Testis (tissue), 5 donors: ENCODE measurements at places on chromosomes 7 and 10. TPM values are rescaled to one million over a fixed set of nuclear protein-coding genes. Genes with fewer than 3 reads are reported as not detected.
A peak's percentile ranks its signal among the peaks of the same experiment; 100 is the strongest.

- no peak for DNase-seq
- H3K4me3 ChIP-seq = no peak overlapping the region
- H3K4me1 ChIP-seq = peaks cover 13% of the 10 kb centered on the region
- no peak overlapping the region for H3K27ac ChIP-seq
These were observed 37.2 kb downstream of the CALML3 start for GRCh38 chr10:5561704-5562645.

Gene ALOX5
- total RNA-seq = 18.5 TPM

Gene HOXA13
- total RNA-seq = not detected

GRCh38 chr7:132351954-132352499 lies 224.2 kb downstream of the PLXNA4 start:
- DNase-seq = no peak
- no peaks in the 10 kb centered on the region for H3K36me3 ChIP-seq
- H3K27me3 ChIP-seq = no peaks in the 10 kb centered on the region

Gene C7orf33
- 0.19 TPM for total RNA-seq

GRCh38 chr10:69636273-69636575 lies 6.2 kb downstream of the FAM241B start:
- no peaks in the 10 kb centered on the region for H3K4me1 ChIP-seq
- no peaks in the 10 kb centered on the region for H3K27me3 ChIP-seq
- no peak overlapping the region for H3K27ac ChIP-seq
- H3K4me3 ChIP-seq = no peak overlapping the region

DNA sequence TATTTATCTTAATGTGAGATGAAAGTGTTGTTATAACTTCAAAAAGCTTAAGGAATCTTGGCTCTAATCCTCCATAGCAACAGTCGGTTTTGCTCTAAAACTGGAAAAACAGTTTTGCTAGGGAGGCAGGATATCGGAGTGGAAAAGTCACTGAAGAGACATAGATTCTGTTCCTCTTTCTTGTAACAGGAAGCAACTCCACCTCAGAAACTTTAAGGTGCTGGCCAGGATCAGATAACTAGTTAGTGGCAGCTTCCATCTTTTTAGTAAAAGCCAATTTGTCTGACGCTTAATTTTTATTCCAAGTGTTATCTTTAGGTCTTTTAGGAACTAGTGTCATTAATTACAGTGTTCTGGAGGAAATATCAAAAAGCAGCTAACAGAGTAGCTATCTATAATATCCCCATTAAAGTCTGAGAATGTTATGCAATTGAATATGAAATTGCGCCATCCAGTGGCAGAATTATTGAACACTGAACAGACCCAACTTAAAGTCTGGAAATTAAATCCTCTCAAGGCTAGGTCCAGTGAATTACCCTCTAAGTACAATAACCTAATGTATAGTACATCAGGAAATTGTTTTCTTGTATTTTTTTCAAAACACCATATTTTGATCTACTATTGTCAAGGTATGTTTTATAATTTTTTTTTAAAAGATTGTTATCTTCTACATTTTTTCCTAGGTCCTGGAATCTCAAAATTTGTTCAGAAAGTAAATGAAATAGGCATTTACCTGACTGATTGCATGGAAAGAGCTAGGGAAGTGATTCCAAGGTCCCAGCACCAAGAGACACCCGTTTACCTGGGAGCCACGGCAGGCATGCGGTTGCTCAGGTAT lies 65.9 kb upstream of the CC2D2B start:
- H3K4me1 ChIP-seq = no peaks in the 10 kb centered on the region
- peak overlapping the region; percentile 42 for H3K27ac ChIP-seq
- H3K4me3 ChIP-seq = no peak overlapping the region
- no peaks in the 10 kb centered on the region for H3K36me3 ChIP-seq
- peak; percentile 71 for DNase-seq
- no peaks in the 10 kb centered on the region for H3K27me3 ChIP-seq

DNA sequence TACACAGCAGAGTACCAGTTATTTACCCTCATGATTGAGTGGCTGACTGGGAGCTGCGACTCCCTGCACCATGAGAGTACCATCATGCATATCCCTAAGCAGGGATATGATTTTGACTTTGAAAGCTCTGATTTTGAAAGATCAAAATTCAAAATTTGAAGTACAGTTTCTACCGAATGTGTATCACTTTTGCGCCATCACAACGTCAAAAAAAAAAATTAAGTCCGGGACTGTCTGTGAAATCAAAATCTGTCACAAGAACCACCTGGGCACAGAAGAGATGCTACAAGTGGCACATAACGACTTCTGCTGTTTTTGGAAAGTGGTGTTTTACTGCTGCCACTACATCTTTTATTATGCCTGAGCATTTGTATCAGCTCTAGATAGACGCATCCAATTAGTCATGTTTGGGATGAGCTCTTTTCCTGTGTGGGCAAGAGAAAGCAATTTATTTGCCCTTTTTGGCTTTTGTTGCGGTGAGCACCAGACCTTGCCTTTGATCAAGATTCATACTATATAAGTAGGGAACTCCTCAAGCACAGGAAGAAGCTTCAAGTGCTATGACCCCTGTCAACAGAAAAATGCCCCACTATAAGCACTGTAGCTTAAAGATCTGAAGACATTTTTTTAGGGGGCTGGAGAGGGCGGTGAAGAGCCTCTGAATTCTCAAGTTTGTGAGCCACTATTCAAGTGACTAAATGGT lies 10.7 kb downstream of the MTPN start:
- H3K36me3 ChIP-seq = no peaks in the 10 kb centered on the region
- DNase-seq = no peak
- no peaks in the 10 kb centered on the region for H3K4me1 ChIP-seq
- no peak overlapping the region for H3K27ac ChIP-seq

DNA sequence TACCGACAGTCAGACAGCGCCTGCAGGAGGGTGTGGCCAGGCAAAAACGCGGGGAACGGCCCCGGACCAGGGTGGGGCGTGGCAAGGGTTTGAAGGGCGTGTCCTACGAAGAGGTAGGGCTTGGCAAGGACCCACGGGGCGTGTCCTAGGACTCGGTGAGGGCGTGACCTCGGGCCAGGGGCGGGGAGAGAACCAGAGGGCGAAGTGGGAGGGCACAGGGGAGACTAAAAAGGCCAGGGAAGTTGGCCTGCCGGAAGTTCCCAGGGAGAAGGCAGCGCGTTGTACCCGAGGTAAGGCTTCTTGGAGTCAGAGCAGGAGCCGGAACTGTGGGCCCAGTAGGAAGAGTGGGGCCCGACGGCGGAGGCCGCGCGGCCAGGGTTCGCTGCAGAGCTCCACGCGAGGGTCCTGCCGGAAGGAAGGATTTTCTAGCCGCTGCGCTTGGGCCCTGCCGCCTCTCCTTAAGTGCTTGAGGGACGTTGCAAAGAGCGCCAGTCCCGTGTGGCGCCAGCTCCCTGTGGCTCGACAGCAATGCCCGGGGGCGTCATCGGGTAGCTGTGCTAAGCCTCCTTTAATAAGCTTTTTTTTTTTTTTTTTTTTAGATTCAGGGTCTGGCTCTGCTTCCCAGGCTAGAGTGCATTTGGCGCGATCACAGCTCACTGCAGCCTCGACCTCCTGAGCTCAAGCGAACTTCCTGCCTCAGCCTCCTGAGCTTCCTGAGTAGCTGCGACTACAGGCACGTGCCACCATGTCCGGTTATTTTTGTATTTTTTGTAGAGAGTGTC lies at the start of gene PTER:
PTER (plus strand) TSS at position 253 of the 782 bp plus-strand sequence. CDS start 47,375 bp downstream, outside the sequence.
- H3K4me1 ChIP-seq = peaks cover 4% of the 10 kb centered on the region
- peak; percentile 96 for DNase-seq
- H3K4me3 ChIP-seq = peak within 1 kb of the TSS; percentile 58
- no peaks in the 10 kb centered on the region for H3K27me3 ChIP-seq

Gene TSPAN33
- total RNA-seq = 35.7 TPM

GRCh38 chr7:102146122-102146521 lies 140.5 kb upstream of the SH2B2 start:
- no peaks in the 10 kb centered on the region for H3K27me3 ChIP-seq
- no peak overlapping the region for H3K4me3 ChIP-seq
- H3K4me1 ChIP-seq = peaks cover 5% of the 10 kb centered on the region
- H3K36me3 ChIP-seq = no peaks in the 10 kb centered on the region
- DNase-seq = no peak

GRCh38 chr7:112136271-112137008 lies 69.8 kb downstream of the DOCK4 start:
- H3K4me3 ChIP-seq = no peak overlapping the region
- H3K27me3 ChIP-seq = no peaks in the 10 kb centered on the region
- peaks cover 12% of the 10 kb centered on the region for H3K4me1 ChIP-seq

- H3K36me3 ChIP-seq = no peaks in the 10 kb centered on the region
- no peak for DNase-seq
- no peak overlapping the region for H3K4me3 ChIP-seq
These were observed 216.6 kb downstream of the ZMYND11 start for GRCh38 chr10:351770-352334.

DNA sequence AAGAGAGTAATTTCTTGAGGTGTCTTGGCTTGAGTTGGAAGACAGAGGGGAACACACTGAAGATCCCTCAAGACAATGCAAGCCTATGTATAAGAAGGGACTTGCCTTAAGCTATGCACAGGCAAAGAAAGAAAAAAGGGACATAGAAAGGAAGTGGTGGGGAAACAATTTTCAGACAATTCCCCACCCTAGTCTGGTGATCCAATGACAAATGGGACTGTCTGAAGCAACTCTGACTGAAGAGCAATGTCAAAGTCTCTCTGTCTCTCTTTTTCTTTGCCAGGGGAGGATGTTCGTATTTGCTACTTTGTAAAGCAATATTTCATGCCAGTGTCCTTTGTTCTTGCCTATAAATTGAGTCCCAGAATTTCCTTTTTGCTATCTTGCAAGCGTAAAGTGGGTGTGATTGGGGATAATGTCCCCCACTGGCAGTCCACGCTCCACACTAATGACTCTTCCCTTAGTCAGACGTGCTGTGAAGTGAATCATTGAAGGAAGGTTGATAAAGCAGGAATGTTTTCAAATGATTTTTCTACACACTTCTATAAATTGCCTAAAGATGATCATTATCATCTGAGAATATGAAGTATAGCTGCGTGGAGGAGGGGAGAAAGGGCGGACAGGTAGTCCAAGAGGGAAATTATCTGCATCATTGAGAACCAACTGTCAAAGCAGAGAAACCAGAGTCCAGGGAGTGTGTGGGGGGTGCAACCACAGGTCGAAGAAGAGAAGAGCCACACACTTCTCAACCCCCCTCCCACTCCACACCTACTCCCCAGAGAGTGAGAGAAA lies 243.8 kb upstream of the ETV1 start:
- no peaks in the 10 kb centered on the region for H3K27me3 ChIP-seq
- no peaks in the 10 kb centered on the region for H3K36me3 ChIP-seq
- no peaks in the 10 kb centered on the region for H3K4me1 ChIP-seq
- DNase-seq = no peak
- no peak overlapping the region for H3K27ac ChIP-seq

DNA sequence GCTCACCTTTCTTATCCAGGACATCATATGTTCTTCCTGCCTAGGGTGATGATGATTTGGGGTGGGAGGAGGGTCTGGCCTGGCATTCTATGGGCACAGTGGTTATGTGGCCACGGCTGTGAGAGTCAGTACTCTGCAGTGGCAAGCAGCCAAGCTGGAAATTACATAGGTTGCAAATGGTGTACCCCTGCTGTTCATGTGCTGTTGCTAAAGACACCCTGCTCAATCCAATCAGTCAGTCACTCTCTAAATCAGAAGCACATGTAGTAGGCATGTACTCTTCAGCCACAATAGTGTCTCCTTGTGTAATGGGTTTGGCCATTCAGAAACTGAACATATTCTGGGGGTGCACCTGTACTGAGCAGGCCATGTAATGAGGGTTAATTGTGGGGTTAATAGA lies 449.1 kb upstream of the ANKRD30A start:
- H3K4me1 ChIP-seq = no peaks in the 10 kb centered on the region
- H3K4me3 ChIP-seq = no peak overlapping the region
- H3K36me3 ChIP-seq = no peaks in the 10 kb centered on the region
- no peak for DNase-seq

DNA sequence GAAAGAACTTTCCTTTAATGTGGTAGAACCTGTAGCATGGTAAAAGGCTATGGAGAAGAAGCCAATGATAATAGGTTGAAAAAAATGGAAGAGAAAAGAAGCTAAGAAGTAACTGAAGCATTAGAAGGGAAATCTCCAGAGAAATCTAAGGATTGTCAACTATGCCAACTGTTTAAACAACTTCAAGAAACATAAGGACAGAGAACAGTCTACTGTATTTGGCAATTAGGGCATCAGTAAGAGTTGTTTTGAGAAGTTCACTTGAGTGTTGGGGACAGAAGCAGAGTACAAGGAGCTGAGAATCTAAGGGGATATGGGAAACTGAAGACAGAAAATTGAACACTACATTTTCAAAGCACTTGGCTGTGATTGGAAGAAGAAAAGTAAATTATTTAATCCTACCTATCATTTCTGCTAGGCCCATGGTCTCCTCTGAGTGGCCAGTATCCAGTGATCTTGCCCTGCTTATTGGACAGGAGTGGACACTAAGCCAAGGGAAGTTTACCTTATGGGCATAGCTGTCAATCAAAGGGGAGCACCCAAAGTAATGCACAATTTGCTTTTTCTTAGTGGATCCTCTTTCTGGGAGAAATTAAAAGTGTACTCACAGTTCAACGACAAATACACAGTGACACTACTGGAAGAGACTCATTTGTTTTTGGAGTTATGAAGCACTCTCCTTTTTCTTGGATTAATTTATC lies 56.4 kb upstream of the CCDC71L start:
- H3K4me3 ChIP-seq = no peak overlapping the region
- DNase-seq = no peak
- no peaks in the 10 kb centered on the region for H3K4me1 ChIP-seq
- no peaks in the 10 kb centered on the region for H3K27me3 ChIP-seq
- no peaks in the 10 kb centered on the region for H3K36me3 ChIP-seq

DNA sequence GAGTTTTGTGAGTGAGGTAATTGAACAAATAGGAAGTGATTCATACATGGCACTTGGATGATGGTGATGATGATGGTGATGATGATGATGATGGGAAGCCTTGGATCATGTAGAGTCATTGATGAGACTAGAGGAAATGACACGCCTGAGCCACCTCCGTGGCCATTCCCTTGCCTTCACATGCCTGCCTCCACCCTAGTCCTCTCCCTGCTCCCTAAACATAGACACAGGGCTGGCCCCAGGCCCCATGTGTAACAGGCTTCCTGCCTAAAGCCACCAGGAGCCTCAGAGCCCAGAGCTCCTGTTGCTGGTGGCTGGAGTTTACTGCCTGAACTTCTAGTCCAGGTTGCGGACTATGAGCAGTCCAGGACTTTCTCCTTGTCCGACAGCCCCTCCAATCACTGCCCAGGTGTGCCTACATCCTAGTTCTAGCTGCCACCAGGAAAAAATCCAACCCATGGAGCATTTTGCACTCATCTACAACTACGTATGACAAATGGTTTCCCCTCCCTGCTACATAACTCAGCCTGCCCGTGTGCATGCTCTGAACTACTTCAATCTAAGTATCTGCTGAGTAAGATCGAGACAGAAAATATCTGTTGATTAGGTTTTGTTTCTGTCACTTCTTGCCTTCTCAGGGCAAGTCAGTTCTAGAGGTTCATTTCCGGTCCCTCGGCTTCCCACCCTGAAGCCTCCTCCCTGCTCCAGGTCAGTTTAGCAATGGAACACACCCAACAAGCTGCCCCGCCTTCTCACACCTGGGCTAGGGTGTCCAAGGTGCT lies 35.5 kb upstream of the KDM7A start:
- H3K4me1 ChIP-seq = no peaks in the 10 kb centered on the region
- no peaks in the 10 kb centered on the region for H3K27me3 ChIP-seq
- no peak for DNase-seq
- no peak overlapping the region for H3K27ac ChIP-seq
